Activated naive CD8-positive, alpha-beta T cell treated with anti-CD3 and anti-CD28 coated beads, Interleukin-2, amount 50 U/mL, for 16 hours (primary cell): ENCODE measurements at places on chromosomes 3 and 15.

DNA sequence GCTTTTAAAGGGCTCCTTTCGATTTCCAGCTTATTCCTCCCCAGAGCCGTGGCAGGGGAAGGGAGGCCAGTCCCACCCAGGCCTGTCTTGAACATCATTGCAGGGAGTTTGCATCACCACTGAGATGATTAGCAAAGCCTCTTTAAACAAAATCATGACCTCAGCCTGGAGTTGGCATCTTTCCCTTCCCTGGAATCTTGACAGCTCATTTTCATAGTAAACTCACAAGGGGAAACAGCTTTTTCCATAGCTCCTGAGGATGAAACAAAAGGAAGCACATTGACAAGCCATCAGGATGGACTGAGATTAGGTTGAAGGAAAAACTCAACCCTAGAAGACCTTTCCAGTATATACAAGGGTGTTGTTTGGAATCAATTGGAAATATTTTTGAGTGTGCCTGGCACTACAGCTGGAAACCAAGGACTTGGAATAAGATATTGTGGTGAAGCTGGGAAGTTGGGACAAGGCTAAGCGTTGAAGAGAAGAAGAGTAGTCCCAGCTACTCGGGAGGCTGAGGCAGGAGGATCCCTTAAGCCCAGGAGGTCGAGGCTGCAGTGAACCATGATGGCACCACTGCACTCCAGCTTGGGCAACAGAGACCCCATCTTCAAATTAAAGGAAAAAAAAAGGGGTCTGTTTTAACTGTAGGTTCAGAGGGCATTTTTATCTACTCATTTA lies 3.1 kb upstream of the LARP6 start:
- no peak for DNase-seq

GRCh38 chr3:64627471-64628321 lies 60.1 kb downstream of the ADAMTS9 start:
- no peak for DNase-seq

DNA sequence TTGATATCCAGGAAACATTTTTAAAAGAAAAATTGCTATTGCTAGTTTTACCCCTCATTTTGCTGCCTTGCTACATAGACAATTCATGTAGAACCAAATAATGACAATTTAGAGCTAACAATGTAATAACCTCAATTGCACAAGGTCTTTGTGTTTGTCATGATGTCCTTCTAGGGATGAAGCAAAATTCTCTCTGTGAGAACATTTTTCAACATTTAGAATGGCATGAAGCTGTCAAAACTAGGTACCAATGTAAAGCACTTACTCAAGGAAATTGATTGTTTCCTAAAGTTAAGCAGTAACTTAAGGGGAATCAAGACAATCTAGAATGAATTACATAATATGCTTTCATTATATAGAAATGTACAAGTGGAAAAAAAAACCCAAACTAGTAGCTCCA lies 7.9 kb upstream of the FGF7 start:
- DNase-seq: no peak

GRCh38 chr3:18366258-18366657 lies 58.9 kb downstream of the SATB1 start:
- DNase-seq: no peak

DNA sequence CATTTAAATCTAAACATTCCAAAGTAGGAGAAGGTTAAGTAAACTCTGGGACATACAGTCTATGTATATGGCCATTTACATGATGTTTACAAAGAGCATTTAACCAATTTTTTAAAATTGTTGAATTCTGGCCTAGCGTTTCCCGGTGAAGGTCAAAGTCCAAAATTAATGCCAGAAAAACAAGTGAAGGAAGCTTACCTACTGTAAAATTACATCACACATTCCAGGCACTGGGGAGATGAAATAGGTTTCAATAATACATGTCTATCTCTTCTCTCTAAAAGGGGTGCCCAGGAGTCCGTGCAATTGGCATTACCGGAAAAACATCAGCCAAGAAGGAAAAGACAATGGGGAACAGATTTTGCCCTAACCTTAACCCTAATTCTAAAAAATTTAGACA lies 358.8 kb downstream of the VPS13C start:
- no peak for DNase-seq

- DNase-seq: no peak
Measured at GRCh38 chr3:183151821-183152351, 10.6 kb downstream of the LAMP3 start.

- DNase-seq: no peak
Measured at GRCh38 chr3:66496746-66497145, 4.1 kb downstream of the LRIG1 start.

- no peak for DNase-seq
Measured at GRCh38 chr3:64514889-64515288, 172.9 kb downstream of the ADAMTS9 start.
